Lung microvascular endothelial cell (primary cell): ENCODE measurements at places on chromosomes 4 and X. TPM values are rescaled to one million over a fixed set of nuclear protein-coding genes. Genes with fewer than 3 reads are reported as not detected.

DNA sequence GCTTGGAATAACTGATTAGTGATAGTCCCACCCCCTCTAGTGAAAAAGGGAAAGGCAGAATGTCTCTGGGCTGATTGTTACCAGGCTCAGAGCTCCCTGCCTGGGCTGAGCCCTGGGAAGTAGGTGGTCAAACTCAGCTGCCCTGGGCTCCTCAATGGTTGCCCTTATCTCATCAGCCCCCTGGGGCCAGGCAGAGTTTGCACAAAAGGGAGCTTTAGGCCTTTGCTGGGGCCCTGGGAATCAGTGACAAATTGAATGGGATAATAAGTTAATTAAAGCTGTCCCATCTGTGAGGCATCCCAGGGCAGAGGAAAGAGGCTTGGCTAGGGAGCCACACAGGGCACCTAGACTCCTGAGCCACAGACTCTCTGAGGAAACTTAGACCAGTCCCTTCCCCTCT is 89.0 kb downstream of the EFNB1 start:
- DNase-seq, result no peak

GRCh38 chr4:4918067-4918466 is 58.6 kb downstream of the MSX1 start:
- DNase-seq, result no peak

DNA sequence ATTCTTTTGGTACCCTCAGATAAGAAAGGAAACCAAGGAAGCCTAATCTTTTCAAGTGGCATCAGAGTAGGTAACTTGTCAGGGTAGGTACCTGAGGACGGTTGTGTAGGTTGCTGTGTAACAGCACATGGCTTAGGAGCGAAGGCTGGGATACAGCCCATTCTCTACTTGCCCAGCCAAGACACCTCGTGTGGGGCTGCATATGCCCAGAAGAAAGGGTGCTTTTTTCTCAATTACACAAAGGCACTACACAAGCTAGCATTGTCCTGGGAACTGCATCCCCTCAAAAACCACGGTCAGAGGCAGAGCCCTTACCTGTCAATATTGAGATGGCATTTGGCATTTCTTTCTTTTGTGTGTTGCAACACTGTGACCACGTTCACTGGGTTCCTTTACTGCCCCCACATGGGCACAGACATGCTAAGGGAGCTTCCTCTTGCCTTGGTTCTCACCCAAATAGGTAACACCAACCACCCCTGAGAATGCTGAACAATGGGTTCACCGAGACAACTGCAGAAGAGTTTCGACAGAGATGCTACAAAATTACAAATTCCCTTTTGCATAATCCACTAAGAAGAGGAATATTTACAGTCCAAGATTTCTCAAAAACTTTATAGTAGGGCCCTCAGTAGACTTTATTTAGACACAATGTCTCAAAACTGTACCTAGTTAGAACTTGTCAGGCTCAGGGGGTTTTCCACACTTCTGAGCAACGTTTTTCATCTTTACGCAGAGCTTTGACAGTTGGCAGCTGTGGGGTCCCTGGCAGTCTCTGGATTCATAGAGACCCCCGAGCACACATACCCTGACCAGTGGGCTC is 35.8 kb upstream of the TNIP3 start:
- no peak for DNase-seq

The PDE5A gene
- 2.6 and 3.3 TPM in 2 replicates for total RNA-seq

The CT47B1 gene
- not detected in 2 replicates for total RNA-seq

The DIAPH2 gene
- total RNA-seq, result 13.1 and 13.5 TPM in 2 replicates
